ENCODE measurements at places on chromosomes 1 and 21. TPM values are rescaled to one million over a fixed set of nuclear protein-coding genes. Genes with fewer than 3 reads are reported as not detected.

- DNase-seq = no peak
Measured at GRCh38 chr1:86201311-86201710, 44.7 kb upstream of the COL24A1 start.

- DNase-seq = no peak
Measured at GRCh38 chr1:204754821-204755220, 69.3 kb upstream of the LRRN2 start.

DNA sequence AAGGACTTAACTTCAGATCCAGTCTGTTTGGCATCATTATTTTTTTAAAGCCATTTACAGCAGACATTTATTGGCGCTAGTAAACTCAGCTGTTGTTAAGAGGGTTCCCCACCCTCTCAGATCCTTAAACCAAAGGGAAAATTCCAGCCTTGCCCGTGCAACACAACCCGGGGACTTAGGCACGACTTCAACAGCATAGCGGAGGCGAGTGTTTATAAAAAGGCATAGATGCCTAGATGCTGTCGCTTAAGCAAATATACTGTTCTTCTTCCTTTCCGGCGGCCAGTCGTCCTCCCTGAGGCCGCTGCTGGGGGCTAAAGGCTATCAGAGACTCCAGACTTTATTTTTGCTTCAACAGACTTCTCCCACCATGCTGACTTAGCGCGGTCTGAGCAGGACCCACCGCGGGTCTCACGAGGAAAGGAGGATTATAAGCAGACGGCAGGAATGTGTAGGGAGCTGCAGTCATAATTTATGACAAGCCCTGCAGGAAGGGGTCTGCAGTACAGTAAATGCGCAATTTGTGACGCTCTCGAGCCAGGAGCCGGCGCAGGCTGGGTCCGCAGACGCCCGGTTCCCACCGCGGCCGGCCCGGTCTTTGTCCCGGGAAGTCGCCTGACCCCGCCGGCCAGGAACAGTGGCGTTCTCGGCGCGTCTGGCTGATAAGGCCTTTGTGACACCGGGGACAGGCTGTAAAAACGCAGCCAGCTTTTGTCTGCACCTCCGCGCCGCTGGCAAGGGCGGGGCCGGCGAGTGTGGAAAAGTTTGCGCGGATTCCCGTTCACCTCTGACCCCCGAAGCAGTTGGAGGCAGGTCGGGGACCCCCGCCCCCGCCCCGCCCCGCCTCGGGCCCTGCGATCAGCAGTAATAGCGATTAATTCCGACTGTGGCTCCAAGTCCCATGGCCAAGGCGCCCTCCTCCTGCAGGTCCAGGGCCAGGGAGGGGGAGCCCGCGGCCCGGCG lies 61.2 kb upstream of the ARHGEF16 start:
- no peak for DNase-seq

DNA sequence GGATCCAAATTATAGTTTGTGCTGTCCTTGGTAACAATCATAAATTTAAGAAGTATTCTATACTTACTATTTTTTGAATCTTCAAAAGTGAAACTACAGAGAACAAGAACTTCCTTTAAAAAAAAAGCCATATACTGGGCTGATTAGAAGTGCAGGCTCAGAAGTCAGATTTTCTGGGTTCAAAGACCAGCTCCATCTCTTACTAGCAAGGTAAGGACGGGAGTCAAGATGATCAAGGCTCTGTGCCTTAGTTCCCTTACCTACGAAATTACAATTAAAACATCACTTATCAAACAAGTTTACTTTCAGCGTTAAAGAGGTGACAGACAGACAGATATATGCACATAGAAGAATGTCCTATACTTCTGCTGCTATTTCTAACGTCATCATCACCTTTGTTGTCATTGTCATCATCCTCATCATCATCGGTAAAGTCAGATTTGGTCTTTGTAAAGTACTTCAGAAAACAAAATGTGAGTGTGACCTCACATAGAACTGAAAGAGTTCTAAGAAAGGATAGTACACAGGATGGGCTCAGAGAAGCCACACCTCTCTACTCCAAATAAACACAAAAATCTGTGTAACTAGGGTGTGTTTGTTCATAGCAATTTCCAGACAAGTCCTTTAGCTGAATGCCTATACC lies 178.7 kb downstream of the VAV3 start:
- no peak for DNase-seq

- DNase-seq = no peak
Measured at GRCh38 chr1:29177022-29177705, 4.5 kb downstream of the SRSF4 start.

DNA sequence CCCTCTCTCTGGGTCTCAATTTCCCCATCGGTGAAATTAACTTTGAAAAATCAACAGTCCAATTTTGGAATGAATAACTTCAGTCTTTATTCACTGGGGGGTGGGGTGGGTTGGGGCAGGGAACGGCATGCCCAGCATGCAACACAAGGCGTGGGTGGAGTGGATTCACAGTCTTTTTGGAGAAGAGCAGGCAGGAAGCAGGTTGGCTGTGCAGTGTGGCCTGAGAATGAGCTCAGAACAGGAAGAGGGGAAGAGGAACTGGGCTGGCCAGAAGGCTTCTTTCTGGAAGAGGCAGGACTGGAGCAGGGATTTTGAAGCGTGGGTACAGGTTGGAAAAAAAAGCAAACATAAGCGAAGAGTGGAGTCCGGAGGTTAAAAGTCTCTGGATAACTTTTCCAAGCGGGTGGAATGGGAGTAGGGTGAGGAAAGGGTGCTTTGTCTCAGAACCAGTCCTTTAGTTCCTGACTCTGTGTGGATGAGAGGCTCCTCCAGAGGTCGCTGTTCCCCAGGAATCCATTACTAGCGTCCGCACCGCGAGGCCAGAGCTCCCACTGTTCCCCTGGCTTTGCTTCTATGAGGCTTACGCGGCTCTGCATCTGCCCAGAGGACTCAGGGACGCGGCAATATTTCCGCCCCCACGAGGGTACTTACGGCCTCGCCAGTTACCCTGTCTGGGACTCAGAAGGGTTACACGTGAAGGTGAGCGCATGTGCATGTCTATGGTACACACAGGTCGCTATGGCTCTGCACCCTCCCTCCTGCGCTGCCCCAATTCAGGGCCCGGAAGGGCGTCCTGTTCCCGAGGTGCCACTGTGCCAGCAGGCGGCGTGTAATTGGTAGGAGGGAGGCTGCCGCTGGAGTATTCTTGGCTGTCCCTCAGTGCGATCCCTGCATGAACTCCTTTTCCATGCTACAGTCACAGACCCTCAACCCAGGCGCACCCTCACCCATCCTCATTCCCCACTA lies 5.5 kb upstream of the FOXD2 start:
- peak; percentile 45 for DNase-seq

GPR37L1 gene
- 0.10 TPM for total RNA-seq
